Stimulated activated CD4-positive, alpha-beta T cell treated with anti-CD3 and anti-CD28 coated beads, Interleukin-15, amount 100 ng/mL, for 1 hour (primary cell): ENCODE measurements at places on chromosomes 6 and 20.

- DNase-seq: no peak
Measured at GRCh38 chr20:58433759-58434158, 44.7 kb downstream of the VAPB start.

DNA sequence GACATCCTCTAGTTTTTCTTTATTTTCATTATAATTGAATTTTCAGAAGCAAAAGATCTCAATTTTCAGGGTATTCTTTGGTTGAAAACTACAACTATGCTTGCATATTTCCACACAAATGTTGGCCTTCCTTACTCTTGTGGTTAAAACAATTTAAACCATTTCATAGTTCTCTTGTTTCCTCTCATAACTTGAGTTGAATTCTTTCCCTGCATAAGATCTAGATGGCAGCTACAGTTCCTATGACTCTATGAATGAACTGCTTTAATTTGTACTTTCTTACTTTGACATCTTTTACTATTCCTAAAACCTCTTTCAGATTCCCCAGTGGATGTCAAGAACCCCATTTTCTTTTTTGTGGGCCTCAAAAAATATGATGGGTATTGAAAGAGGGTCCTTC is 564.5 kb downstream of the NKAIN2 start:
- no peak for DNase-seq

GRCh38 chr6:16434885-16435284 is 196.5 kb downstream of the GMPR start:
- no peak for DNase-seq

DNA sequence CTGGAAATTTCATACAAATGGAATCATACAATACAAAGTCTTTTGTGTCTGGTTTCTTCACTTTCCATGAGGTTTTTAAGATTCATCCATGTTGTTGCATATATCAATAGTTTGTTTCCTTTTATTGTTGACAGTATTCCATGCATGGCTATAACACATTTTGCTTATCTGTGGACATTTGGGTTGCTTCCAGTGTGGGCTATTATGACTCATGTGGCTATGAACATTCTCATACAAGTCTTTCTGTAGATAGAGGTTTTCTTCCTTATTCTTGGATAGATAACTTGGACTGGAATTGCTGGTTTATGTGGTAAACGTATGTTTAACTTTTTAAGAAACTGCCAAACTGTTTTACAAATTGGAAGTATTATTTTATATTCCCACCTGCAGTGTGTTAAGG is 30.0 kb upstream of the KIF6 start:
- no peak for DNase-seq

- no peak for DNase-seq
Measured at GRCh38 chr6:138522611-138523010, 23.3 kb upstream of the NHSL1 start.

DNA sequence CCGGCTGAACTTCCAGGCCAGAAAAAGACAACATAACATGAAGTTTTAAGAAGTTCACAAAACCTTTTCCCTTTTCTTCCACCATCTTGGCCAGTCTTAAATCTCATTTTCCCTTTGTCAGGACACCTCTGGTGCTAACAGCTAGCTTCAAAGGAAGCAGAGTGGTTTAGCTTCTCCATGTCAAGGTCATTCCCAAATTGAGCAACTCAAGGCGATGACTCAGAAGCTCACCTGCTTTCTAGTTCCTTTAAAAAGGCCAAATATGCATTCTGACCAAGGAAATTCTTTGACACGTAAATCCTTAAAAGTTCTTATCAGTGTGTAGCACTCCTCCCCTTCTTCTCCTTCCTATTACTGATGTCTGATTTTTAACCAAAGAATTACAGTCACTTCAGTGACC is 69.6 kb upstream of the VGLL2 start:
- DNase-seq: no peak

GRCh38 chr6:35780719-35781118 is at the start of gene CLPSL1:
CLPSL1 (plus strand) TSS chr6:35781019; CDS start chr6:35781111, 92 bp downstream.
- DNase-seq: no peak

DNA sequence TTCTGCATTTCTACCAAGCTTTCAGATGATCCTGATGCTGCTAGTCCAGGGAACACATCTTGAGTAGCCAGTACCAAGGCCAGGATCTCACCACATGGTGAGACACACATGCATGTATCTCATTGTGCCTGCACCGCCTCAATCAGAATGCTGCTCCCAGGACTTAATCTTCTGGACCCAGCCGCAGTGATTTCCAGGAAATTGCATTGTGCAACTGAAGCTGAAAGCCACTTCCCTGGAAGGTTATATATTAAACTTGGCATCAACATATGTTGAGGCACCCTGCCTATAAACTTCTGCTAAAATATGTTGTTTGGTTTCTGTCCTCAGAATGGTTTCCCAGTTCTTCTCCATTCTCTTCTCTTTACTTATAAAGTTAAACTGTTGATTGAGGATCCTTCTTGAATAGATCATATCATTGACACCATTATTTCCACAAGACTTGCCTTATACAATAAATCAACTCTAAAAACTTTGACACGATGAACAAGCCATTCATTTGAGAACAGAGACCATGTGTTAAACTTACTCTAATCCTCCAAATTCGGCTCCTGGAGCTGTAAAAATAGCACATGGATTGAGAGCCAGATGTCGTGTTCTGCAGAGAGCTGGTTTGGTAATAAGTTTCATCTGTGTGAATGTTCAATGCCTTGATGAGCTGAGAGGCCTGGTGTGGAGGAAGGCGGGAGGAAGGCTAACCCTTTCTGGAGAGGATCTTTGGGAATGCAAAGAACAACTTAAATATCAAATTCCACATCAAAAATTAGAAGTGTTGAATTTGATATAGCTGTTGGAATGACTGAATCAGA is 65.0 kb upstream of the PCSK2 start:
- DNase-seq: no peak

- DNase-seq: no peak
Measured at GRCh38 chr20:53734006-53734688, 140.5 kb upstream of the ZNF217 start.

DNA sequence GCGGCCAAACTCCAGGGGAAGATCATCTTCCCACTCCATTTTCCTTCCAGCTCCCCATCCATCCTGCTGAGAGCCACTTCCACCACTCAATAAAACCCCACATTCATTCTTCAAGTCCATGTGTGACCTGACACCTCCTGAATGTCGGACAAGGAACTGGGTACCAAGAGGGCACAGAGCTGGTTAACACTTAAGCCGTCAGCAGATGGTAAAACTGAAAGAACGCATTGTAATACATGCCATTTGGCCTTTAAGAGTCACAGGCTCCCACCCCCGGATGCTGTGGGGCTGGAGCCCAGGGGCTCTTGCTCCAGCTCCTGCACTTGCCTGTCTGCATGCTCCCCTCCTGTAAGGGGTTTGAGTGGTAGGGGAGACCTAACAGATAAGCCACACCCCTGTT is 753.9 kb downstream of the COL12A1 start:
- DNase-seq: no peak

- no peak for DNase-seq
Measured at GRCh38 chr6:100892693-100893092, 11.6 kb upstream of the ASCC3 start.
